ENCODE measurements at places on chromosomes 1 and 21.

GRCh38 chr1:161825831-161826230 is 59.7 kb downstream of the ATF6 start:
- DNase-seq, result no peak

GRCh38 chr1:228748431-228748830 is 13.2 kb downstream of the RHOU start:
- DNase-seq, result peak; percentile 20

GRCh38 chr1:116357487-116357886 is 15.6 kb upstream of the ATP1A1 start:
- DNase-seq, result no peak

GRCh38 chr1:229231754-229232119 is 39.2 kb upstream of the RAB4A start:
- DNase-seq, result no peak

GRCh38 chr1:232101231-232101630 is 474.6 kb downstream of the DISC1 start:
- DNase-seq, result no peak

DNA sequence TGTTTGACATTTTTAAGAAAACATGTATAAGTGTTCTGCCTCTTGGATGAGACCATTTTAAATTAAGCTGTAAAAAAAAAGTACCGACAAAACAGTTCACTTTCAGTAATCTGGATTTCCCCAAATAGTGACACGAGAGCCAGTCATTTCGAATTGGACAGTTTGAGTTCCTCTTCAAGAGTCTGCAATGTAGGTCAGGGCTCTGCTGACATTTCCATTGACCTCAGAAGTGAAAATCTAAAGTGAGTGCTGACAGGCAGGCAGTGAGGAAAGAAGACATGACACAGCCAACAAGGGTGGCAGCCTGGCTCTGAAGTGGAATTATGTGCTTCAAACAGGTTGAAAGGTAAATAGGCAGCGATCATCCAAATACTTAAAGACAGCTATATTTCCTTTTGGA is at the start of gene IL23R:
IL23R (plus strand) TSS at position 259 of the 400 bp plus-strand sequence. CDS start 1,667 bp downstream, outside the sequence.
- DNase-seq, result peak; percentile 44

- no peak for DNase-seq
Measured at GRCh38 chr1:56905667-56906066, 51.1 kb downstream of the C8A start.

DNA sequence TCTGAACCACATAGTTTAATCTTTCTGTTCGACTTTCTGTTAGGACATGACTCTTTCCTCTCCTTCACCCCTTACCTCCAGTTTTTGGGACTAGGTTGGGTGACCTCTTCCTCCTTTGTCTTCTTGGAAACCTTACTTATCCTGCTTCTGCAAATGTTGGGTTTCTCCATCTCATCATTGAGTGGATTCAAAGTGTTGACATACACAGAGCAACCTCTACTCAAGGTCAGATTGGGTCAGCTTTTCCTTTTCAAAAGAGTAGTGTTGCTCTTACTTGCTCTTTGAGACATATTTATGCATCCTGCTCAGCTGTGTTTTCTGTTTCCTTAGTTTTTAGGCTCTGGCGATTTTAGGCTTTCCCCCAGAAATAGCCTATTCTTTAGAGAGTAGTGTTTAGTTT is 3.7 kb downstream of the CAMTA1 start:
- no peak for DNase-seq

GRCh38 chr1:20792196-20792595 is 5.1 kb upstream of the HP1BP3 start:
- DNase-seq, result no peak

GRCh38 chr1:227913396-227913763 is 34.4 kb downstream of the WNT9A start:
- DNase-seq, result no peak

DNA sequence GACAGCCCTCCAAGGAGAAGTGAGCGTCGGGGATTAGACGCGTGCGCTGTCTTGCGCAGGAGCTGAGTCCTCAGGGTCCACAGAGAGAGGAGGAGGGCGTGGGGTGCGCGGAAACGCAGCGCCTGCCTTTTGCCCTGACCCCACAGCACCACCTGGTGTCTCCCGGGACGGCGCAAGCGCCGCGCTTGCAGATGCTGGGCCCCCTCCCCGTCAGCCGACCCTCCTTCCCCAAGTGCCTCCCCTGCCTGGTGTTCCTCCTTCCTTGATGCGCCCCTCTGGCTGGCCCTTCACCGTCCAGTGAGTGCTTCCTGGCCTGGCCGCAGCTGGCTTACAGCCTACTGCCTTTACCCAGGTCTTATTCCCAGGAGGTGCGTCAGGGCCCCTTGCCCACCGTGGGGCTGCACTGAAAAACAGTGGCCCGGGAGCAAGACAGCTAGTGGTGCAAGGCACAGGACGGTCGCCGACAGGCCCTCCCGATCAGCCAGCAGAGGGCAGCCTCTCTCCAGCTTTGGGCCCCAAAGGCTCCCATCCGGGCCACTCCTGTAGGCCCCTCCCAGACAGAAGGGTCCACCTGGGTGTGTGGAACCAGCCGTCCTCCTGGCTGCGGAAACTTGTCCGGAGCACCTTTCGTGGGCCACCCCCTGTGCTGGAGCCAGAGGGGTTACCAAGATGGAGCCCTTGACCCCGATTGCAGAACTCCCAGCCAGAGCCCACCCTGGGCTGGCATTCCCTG is 12.9 kb upstream of the PHLDA3 start:
- DNase-seq, result peak; percentile 79

- DNase-seq, result no peak
Measured at GRCh38 chr21:36773117-36773516, 74.2 kb downstream of the SIM2 start.

- DNase-seq, result no peak
Measured at GRCh38 chr1:32878183-32878582, 7.5 kb upstream of the FNDC5 start.

GRCh38 chr1:198660341-198661261 is 21.8 kb downstream of the PTPRC start:
- DNase-seq, result no peak

DNA sequence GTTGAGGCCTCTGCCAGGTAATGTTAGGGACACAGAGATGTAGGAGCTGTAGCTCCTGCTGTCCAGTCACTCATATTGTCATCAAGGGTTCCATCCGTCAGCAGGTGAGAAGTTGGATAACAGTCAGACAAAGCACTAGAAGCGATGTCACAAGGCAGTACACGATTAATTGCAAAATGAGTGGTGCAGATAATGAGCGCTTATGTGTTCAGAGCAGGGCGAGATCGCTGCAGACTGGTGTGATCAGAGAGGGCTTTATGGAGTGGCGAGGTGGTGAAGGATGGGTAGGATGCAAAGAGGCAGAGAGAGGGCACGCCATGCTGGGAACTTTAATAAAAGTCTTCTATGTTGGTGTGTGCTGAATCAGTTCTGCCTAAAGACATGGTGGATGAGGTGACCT is 8.8 kb downstream of the TMCC2 start:
- no peak for DNase-seq

DNA sequence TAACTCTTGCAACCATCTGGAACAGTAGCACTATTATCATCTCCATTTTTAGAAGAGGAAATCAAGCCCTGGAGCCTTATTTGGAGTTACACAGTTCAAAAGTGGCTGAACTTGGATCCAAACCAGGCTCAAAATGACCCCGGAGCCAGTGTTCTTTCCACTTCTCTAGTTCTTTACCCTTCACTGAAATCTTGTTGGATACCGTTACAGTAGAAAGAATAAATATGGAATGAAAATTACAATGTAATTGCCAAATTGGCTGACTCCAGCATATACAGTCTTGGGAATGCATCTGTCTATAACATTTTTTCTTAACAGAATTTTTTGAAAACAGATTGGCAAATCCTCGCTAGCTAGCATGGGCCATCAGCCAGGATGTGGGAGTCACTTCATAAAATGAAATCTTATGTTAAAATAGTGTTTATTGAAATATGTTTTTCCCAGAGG is 261.4 kb downstream of the CTH start:
- DNase-seq, result no peak

DNA sequence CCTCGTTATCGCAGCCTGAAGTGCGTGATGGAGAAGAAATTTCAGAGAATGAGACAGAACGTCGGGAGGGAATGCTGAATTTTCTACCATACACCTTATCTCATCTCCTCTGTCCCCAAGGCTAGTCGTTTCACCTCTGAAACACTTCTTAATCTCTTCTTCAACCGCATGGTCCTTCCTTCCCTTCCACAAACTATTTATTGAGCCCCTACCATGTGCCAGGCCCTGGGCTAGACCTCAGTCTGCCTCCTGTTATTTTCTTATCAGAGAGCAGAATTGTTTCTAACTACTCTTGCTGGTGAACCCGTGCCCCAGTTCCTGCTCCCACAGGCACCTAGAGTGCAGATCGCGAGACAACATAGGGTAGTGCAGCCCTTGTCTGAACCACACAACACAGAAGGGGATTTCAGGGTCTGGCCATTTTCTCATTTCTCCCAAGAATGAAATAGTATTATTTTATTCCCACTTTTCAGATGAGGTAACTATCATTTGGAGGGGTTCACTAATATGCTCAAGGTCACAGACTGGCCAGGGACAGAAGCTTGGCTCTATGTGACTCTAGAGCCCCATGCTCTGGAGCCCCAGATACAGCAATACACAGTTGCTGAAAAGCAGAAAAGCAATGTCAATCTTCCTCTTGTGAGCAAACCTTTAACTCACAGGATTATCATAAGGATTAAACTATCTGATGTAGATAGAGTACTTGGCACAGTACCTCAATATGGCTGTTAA is 598 bp upstream of the ADIPOR1 start:
- DNase-seq, result no peak

- no peak for DNase-seq
Measured at GRCh38 chr1:231188072-231188471, 26.2 kb downstream of the TRIM67 start.

GRCh38 chr1:198966519-198966918 is 327.7 kb downstream of the PTPRC start:
- DNase-seq, result no peak
